ENCODE measurements at places on chromosomes 2 and 18.

DNA sequence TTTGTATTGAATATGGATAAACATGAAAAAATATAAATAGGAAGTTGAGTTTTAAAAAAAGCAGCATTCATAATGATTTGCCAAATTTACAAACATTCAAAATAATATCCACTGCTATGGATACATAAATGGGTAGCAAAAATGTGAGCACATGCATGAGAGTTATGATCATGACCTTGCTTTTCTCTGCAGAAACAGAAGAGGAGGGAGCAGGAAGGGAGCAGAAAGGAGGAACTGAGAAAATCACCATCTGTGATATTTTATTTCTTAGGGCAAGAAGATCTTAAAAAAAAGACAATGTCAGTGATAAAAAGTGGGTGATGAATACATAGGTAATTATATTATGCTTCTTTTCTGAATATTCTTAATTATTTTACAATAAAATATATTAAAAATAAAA lies 17.7 kb upstream of the CCDC93 start:
- no peak for DNase-seq

- DNase-seq = no peak
These were observed 175.2 kb upstream of the CCDC150 start for GRCh38 chr2:196464311-196464710.

GRCh38 chr2:190119257-190119656 lies 56.7 kb upstream of the MSTN start:
- no peak for DNase-seq

DNA sequence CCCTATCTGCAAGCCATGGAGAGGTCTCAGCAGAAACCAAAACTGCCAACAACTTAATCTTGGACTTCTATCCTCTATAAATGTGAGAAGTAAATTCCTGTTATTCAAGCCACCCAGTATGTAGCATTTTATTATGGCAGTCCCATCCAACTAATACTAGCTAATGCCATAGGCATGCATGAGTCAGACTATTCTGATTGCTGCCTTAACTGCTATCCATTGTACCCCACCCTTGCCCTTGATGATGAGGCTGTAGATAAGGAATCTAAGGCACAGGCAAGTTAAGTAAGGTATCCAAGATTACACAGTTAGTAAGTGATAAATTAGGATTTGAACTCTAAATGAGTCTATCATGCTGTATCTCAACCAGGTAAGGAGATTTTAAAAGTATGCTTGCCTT lies 223.0 kb downstream of the UBE2E3 start:
- DNase-seq = no peak

DNA sequence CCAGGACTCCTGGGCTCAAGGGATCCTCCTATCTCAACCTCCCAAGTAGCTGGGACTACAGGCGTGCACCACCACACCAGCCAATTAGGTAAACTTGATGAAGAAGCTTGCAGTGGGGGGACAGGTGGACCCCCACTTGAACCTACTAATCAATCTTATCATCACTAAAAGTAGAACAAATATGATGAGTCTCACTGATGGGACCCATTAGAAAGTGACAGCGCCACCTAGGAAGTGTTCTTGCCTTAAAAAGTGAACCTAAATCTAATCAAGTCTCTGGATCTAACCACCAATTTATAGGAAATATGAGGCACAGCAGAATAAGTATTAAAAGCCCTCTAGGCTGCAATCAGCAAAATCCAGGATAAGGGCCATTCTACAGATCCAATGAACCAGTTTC lies 79.2 kb downstream of the BIN1 start:
- DNase-seq = no peak

DNA sequence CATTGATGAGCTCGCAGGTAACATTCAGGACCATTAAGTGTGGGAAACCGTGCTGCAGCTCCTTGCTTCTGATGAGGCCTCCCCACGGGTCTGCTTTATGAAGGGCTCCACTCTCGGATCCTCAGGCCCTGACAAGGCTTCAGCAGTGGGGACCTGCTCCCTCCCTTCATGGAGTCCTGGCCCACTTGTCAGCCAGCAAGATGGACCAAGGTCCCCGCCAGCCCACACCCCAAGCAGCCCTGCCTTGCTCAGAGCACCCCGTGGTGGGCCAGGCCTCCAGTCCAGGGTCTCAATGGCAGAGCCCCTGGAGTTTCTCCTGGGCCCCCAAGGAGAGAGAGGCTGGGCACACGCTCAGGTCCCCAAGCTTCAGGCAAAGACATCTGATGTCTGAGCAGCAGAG lies 41.5 kb downstream of the CROCC2 start:
- DNase-seq = no peak

GRCh38 chr2:7825591-7826312 lies 856.1 kb upstream of the ID2 start:
- DNase-seq = peak; percentile 16

DNA sequence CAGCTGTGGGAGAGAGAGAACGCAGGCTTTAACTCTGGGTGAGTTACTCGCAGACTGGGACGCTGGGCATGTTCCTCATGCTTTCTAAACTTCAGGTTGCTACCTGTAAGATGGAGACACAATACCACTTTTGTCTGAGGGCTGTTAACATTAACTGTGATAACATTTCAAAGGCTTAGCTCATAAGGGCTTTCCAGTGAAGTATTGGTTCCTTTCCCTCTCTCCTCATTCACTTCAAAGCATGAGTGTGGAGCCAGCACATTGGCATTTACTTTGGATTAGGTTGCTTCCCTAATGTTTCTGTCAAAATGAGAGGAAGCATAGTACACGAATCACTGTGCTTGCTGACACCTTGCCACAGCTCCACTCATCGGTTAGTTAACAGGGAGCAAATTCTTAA lies 30.2 kb downstream of the INSIG2 start:
- DNase-seq = no peak

- no peak for DNase-seq
These were observed 1236.0 kb upstream of the CELF4 start for GRCh38 chr18:38801640-38802039.

DNA sequence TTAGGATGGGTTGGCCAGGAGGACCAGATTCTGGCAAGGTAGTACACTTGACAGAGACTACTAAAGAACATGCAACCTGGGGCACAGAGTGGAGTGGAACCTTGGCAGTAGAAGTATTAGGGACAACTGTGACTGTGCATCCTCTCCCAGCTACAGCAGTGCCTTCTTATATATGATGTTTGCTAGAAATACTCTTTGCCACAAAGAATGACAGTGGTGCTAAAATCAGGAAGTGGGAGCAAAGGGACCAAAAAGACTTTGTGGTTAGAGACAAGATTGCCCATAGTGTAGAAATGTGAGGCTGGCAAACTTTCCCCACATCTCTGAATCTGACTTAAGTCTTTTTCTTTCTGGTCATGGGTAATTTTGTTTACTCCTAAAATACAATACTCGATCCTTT lies 9.4 kb upstream of the SLC38A11 start:
- DNase-seq = no peak

DNA sequence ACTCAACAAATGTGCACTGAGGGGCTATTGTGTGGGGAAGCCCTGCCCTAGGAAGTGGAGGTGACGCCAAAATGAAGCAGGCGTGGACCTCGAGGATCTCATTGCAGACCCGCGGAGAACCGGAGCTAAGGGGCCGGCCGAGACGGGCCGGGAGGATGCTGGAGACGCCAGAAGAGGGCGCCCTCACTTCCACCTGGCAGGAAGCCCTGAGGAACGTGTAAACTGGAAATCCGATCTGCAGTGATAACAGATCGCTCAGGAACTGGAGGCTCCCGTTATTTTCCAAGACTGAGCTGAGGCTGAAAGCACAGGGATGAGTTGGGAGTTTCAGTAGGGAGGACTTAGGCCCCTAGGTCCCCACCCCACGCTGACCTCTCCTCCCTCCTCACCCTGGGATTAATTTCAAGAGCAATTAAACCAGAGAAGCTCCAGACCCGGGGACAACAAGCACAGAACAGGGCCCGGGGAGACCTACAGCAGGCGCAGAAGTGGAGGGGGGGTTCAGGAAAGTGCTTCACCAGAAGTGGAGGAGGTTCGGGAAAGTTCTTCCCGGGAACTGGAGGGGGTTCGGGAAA lies 7.7 kb upstream of the COL6A3 start:
- peak; percentile 66 for DNase-seq

GRCh38 chr2:3493615-3494007 lies 25.7 kb downstream of the ADI1 start:
- DNase-seq = no peak

DNA sequence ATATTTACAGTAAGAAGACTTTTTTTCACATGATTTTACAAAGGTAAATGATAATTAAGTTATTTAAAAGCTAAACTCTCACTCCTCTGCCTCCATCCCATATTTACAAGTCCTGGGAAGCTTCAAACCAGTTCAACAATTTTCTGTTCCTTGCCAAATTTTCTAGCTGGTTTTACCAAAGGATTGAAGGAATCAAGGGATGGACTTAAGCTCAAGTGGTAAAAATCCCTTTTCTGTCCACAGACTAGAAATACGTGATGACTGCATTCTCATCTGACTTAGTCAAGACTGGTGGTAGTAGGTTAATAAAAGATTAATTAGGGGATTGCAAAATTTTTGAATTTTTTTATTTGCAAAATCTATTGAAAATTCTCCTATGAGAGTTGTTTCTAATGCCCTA lies 297.3 kb downstream of the MTX2 start:
- DNase-seq = no peak

DNA sequence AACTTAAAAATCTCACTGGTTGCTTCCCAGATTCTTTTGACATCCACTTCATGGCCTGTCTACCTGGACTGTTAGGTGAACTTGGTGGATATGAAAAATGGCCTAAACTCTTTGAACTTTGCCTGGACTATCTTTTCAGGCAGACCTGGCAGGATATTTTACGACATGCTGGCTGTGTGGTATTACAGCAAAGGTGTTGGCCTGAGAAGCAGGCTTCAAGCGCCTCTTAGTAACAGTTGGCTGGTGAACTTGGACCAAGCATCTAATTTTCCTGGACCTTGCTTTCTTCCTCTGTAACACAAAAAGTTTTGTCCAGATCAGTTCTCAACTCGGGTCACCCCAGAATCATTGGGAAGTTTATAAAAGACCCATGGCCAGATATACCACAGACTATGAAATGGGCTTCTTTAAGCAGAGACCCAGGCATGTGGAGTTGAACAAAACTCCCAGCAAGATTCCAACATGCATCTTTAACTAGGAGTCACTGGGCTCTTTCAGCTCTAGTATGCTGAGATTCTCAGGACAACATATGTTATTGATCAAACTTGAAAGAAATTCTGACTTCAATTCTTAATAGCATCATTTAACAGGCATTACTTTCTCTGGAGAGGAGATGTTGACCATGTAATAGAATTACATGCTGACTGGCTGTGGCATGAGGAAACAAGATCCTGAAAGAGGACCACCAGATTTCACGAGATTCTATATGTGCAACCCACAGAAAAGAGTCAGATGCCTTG lies 4.4 kb downstream of the LYPD1 start:
- no peak for DNase-seq

DNA sequence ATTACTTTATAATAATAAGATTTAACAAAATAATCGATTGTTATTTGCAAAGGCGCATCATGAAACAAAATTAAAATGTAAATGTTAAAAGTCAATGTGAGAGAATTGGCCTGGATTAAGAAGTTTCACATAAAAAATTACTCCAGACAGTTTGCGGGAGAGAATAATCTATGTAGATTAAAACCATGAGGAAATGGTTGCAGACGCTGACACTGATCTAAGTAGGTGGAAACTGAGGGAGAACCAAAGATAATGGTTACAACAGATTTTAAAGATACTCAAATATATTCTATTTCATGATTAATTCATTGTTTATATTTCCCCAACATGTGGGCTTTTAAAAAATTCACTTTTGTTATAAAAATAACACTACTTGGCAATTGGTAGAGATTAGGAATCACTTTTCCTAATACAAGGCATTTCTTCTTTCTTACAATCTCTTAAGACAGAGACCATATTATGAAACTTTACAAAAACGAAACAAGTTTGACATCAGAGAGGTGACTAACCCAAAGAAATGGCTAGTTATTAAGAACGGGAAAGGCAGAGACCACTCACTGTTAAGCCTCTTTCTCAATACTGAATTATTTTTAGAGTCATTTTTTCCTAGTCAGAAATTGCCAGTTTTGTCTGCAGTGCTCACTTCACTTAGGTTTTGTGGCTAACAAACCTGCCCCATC lies 1.6 kb downstream of the KANSL1L start:
- no peak for DNase-seq

DNA sequence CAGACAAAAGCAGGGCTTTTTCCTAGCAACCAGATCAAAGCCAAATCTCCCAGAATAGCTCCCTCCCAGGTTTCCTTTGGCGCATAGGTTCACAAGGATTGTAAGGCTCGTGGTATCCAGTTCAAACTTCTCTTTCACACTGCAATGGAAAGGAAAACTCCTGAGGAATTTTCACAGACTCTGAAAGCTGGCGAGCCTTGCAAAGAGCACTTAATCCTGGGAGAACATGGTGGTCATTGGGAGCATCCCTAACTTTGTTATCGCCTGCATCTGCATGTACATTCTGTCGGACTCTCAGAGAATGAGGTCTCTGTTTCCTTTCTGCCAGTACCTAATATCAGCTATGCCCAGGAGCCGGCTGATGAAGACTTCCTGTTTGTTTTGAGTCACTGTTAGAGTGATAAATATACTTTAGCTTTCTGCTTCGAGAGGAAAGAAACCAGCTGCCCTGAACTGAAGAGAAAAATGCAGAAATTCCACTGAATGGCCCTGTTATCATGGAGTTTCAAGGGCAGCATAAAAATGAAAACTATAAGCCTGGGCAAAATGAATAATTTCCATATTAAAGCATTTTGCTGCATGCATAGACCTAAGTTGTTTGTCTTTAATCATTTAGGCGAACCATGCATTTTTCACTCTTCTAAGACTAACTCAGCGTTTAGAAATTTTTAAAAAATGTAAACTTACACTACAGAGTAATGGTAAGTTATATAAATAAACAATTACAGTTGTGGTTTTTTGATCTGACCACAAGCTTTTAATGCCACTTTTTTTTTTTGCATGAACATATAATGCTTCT lies 76.4 kb upstream of the ZEB2 start:
- no peak for DNase-seq

- no peak for DNase-seq
These were observed 168.4 kb upstream of the HAAO start for GRCh38 chr2:42960842-42961180.

GRCh38 chr2:219562049-219563020 lies 9.0 kb downstream of the OBSL1 start:
- DNase-seq = no peak

- DNase-seq = no peak
These were observed 90.3 kb upstream of the ST3GAL5 start for GRCh38 chr2:85978883-85979780.

GRCh38 chr18:34261865-34262780 lies 37.4 kb upstream of the NOL4 start:
- no peak for DNase-seq

GRCh38 chr18:51617167-51617566 lies 419.7 kb upstream of the MEX3C start:
- DNase-seq = no peak

- no peak for DNase-seq
These were observed 95.1 kb upstream of the XPO1 start for GRCh38 chr2:61633250-61633649.
